HFFc6 (cell line): ENCODE measurements at places on chromosomes 4 and X. TPM values are rescaled to one million over a fixed set of nuclear protein-coding genes. Genes with fewer than 3 reads are reported as not detected.

DNA sequence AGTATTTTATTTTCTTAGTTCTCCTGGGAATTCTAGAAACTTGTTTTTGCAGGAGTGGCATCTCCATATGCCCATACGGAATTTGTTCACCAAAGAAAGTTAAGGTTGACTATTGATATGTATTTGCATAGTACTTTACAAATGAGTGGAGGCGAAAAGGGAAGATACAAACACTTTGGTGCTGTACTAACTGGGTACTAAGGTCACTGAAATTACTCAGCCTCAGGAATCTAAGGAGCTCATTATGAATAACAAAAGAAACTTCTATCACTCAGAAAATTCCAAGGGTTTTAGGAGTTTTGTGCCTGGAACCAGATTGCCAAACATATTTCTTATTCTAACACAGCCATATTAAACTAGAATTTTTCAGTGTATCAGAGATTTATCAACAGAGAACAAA lies 27.4 kb upstream of the TMPRSS11B start:
- DNase-seq = peak; percentile 9

DNA sequence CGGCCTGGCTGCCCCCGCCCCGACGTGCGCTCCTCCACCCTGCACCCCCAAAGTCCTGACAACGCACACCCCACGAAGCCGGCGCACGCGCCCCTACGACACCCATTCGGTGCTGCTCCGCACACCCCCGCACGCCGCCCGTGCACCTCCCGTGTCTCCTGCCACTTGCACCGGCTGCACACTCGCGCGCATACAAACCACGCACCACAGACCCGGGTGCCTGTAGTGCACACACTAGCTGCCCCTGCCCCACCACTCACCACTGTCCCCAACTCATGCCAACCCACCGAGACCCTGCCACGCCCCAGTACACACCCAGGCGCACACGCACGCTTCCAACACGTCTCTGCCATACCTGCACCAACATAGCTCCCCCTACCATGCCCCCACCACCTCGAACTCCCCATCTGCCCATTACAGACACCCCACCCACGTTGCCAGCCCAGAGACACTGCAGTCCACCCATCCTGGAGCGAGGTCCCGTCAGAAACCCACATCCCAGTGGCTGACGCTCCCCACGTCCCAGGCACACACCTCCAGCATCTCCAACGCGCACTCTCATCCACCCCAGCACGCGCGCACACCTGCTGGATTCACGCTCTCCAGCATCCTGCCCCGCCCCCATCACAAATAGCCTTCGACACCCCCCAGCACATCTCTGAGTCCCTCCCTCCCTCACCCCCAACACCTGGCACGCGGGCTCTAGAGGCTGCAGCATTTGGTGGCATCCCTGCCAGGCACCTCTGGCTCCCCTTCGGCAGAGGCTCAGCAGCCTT lies 4.2 kb upstream of the DUSP9 start:
- no peak for DNase-seq

GRCh38 chr4:88583631-88584470 lies 8.4 kb upstream of the HERC3 start:
- no peak for DNase-seq

- DNase-seq = no peak
Measured at GRCh38 chr4:72531768-72532290, 37.2 kb downstream of the ADAMTS3 start.

GRCh38 chrX:25226151-25226550 lies 210.4 kb upstream of the ARX start:
- DNase-seq = no peak

Gene SPANXD
- 2.9 TPM in 1 of 2 replicates, not detected in the other for total RNA-seq

Gene PABPC1L2B
- not detected in 3 replicates for total RNA-seq

DNA sequence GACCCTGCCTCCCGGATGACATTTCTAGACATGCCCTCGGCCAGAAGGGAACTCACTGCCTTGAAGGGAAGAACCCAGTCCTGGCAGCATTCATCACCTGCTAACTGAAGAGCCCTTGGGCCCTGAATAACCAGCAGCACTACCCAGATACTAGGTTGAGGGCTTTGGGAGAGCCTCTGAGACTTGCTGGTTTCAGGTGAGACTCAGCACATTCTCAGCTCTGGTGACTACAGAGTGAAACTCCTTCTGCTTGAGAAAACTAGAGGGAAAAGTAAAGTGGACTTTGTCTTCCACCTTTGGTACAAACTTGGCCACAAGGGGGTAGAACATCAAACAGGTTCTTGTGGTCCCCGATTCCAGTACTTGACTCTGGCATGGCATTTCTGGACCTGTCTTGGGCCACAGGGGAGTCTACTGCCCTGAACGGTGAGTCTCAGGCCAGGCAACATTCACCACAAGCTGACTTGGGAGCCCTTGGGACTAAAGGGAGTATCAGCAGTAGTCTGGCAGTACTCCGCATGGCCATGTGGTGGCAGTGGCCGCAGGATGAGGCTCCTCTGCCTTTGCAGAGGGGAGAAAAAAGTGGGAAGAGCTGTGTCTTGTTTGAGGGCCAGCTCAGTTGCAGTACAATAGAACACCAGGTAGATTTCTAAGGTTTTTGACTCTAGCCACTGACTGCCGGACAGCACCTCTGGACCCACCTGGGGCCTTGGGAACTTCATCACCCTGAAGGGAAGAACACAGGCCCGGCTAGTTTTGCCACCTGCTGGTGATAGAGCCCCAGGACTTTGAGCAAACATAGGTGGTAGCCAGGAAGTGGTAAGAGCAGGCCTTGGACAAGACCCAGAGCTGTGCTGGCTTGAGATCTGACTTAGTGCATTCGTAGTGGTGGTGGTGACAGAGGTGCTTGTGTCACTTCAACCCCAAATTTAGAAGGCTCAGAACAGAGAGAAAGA lies 414.8 kb downstream of the OPHN1 start:
- DNase-seq = peak; percentile 36

- DNase-seq = peak; percentile 25
Measured at GRCh38 chrX:13287816-13288215, 32.0 kb downstream of the ATXN3L start.

GRCh38 chr4:24209906-24210305 lies 320.1 kb upstream of the PPARGC1A start:
- DNase-seq = no peak

DNA sequence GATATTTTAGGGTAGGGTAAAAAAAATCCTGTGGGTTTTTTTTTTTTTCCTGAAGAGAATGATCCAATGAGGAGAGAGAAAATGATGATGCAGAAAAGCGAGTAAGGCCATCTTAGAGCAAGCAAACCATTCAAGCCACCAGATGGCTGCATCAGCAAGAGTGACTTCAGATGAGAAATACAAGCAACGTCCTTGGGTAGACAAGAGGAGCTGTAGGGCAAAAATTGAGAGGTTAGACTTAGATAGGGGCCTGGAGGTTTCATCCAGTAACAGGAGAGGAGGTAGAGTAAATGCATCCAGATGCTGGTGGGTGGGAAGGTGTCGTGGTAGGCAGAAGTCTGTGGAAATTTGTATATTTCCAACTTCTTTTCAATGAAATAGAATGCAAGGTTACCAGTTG lies 14.6 kb downstream of the FTHL17 start:
- DNase-seq = no peak

Gene CXCL8
- 0.47 to 2.4 TPM (median 0.67 TPM) in 3 replicates for total RNA-seq

Gene BEX2
- total RNA-seq = not detected in 3 replicates

GRCh38 chr4:185086053-185086452 lies 57.0 kb upstream of the SLC25A4 start:
- DNase-seq = peak; percentile 7

GRCh38 chr4:165208221-165208652 lies 876 bp downstream of the KLHL2 start:
- DNase-seq = no peak

- peak; percentile 40 for DNase-seq
Measured at GRCh38 chrX:10350981-10351380, 194.2 kb downstream of the CLCN4 start.

Gene APBB2
- total RNA-seq = 32.4 to 45.2 TPM (median 40.8 TPM) in 3 replicates

DNA sequence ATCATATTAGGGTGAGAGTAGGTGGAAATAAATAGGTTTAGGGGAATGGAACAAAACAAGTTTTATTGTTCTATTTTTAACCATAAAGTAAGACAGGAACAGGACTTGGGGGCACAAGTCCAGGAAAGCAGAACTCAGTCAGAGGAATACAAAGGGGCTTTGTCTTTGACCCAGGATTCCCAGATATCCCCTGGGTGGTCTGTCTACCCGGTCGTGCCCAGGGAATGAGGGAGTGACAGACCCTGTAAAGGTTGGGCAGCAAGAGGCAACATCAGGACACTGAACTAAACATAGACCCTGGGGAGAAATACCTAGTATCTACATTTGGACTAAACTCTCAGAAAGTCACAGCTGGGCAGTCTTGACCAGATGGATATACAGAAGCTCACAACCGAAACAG lies 50.6 kb downstream of the PTCHD1 start:
- DNase-seq = no peak

Gene YY2
- 3.4 to 4.0 TPM (median 3.6 TPM) in 3 replicates for total RNA-seq

- DNase-seq = peak; percentile 38
Measured at GRCh38 chr4:124948976-124949597, 236.6 kb upstream of the ANKRD50 start.

Gene PAQR3
- total RNA-seq = 18.7 to 22.0 TPM (median 20.5 TPM) in 3 replicates

DNA sequence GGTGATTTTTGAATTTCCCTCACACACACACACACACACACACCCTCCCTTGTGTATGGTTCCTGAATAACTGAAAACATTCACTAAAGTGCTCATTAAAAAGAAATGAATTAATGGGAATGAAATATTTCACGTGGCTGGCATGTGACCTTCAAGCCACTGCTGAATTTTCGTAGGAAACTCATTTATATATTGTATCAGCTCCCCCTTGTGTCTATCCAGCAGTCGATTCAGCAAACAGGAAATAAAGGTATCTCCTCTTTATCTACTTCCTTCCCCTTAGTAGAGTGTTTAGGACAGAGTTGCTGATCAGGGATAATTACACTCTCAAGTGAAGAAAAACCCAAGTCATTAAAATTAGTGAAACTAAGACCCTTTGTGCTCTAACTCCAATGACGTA lies 912.6 kb upstream of the LCORL start:
- peak; percentile 55 for DNase-seq

DNA sequence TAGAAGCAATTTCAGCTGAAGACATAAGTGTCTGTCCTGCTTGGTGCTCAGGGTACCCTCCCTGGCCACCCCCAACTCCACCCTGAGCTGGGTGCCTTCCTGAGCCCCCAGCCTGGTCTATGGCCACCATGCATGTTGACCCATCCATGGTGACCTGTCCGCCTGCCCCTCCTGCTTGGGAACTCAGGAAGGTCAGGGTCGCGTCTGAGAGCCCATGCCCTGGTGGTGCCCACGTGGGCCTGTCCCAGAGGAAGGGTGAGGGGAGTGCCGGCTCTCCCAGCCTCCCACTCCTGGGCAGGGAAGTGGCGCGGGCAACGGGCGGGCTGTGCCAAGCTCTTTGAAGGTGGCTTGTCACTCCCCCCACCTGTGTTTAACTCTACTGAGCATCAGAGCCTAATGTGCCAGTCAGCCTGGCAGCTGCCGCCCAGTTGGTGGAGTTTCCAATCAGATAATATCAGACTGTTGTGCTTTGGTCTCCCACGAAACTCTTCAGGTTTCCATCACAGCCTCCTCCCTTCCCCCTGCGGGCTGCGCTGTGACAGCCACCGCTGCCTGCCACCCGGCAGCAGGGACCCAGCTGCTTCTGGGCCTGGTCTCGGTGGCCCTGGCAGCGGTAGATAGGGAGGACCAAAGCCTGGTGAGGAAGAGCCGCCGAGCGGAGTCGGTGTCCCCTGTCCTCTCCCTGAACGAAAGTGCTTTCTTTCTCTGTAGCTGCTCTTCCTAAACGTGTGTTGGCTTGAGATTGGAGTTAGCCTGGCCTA lies 4.8 kb downstream of the SH3BP2 start:
- no peak for DNase-seq

Gene HS3ST1
- not detected in 3 replicates for total RNA-seq

Gene RBMXL3
- total RNA-seq = not detected in 3 replicates

Gene PTTG2
- not detected in 3 replicates for total RNA-seq

DNA sequence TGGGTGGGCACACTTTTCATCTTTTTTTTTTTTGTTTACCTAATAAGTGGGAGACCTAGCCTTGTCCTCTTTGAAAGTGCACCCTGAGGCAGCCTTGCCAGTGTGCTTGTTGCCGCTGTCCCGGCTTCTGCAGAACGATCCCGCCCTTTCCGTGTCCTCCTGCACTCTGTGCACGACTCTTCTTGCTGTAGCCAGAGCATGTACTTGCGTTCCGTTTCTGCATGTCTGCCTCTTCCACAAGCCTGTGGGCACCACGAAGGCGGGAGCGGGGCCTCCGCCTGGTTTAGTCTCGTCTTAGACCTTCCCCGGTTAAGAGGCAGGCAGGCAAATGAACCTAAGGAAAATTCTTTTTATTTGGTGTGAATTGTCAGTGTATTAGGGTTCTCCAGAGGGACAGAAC lies 32.6 kb upstream of the TBC1D14 start:
- no peak for DNase-seq

DNA sequence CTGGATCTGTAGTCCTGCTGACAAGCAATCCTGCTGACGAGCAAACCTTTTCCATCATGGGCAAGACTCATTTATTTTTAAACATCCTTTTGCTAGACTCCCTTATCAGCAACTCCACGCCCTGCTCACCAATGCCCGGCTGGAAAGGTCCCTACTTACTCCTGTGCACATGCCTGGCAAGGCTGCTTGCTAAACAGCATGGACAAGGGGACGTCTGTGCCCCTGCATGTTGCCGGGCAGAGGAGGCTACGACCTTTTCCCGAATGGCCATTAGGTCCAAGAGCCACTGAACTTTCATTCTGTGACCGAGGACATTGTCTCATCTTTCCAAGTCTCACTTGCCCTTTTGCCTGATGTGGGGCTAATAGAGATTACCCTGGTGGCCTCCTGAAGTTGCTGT lies 98.6 kb downstream of the MGST2 start:
- DNase-seq = no peak

Gene SPARCL1
- not detected in 2 replicates for total RNA-seq

GRCh38 chr4:108037884-108038283 lies 48.2 kb downstream of the HADH start:
- DNase-seq = no peak

- no peak for DNase-seq
Measured at GRCh38 chrX:133215017-133215416, 3.1 kb downstream of the TFDP3 start.

- DNase-seq = no peak
Measured at GRCh38 chrX:106300656-106301055, 132.6 kb downstream of the PWWP3B start.

GRCh38 chr4:128307123-128307571 lies 19.5 kb upstream of the PGRMC2 start:
- DNase-seq = no peak

GRCh38 chr4:47650584-47651130 lies 165.6 kb downstream of the ATP10D start:
- no peak for DNase-seq

GRCh38 chr4:73311428-73311827 lies 52.8 kb upstream of the ANKRD17 start:
- peak; percentile 62 for DNase-seq

Gene HAND2
- total RNA-seq = 0.46 and 3.9 TPM in 2 replicates

- DNase-seq = peak; percentile 53
Measured at GRCh38 chr4:47374477-47374876, 89.0 kb downstream of the COMMD8 start.

GRCh38 chr4:133151341-133151690 lies 2.2 kb downstream of the PCDH10 start:
- no peak for DNase-seq
